Cortex of kidney (tissue), 1 donor: ENCODE measurements at places on chromosomes 5 and 9.

- DNase-seq = no peak
These were observed 23.8 kb downstream of the PHAX start for GRCh38 chr5:126624534-126624933.

GRCh38 chr9:124239249-124240073 lies 18.3 kb upstream of the NEK6 start:
- no peak for DNase-seq

DNA sequence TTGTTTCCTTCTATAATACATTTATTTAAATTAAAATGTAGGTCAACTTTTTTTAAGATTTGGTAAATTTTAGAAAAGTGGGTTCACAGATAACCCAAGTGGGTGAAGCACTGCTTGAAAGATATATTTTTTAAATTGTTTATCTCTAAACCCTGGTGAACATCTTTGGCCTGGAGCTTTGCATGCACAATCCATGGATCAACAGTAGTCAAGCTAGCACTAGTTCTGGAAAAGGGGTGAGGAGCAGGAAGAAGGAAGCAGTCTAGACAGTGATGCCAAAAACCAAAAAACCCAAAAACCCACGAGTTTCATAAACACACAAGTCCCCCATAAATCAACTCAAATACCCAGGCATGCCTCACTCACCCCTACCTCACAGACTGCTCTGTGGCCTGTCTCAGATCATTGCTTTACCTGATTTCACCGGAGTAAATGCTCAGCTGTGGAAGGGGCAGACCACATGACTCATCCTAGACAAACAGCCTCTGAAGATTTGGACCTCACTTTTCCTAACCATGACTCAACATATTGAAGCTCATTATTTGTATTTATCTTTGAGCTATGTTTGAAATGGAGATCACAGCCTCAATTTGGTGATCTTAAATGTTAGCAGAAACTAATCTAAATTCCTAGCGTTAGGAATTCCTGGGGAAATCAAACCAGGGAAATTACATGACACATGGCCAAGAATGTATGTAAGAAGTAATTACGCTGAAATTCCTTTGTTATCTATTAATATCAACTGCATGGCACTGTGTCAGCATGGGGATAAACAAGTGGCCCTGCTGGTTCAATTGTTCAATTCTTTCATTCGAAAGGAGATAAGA lies 149.6 kb downstream of the ZNF608 start:
- no peak for DNase-seq

- no peak for DNase-seq
These were observed 85.2 kb downstream of the CYFIP2 start for GRCh38 chr5:157350939-157351801.

DNA sequence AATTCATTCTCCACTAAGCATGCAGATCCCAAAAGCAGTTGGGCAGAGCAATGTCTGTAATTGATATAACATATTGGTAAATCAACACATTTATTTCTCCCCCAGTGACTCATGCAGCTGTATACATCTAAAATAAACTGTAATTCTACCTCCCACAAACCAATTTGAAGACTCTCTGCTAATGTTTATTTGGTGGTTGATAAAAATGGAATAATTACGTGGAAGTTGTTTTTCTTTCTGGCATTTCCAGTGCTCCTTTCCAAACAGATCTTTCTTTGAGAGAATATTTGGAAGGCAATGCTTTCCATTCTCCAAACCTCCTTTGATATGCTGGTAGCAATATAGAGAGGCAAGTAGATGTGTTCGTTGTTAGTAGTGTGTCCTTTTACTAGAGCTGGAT lies 194.7 kb downstream of the CHSY3 start:
- no peak for DNase-seq

DNA sequence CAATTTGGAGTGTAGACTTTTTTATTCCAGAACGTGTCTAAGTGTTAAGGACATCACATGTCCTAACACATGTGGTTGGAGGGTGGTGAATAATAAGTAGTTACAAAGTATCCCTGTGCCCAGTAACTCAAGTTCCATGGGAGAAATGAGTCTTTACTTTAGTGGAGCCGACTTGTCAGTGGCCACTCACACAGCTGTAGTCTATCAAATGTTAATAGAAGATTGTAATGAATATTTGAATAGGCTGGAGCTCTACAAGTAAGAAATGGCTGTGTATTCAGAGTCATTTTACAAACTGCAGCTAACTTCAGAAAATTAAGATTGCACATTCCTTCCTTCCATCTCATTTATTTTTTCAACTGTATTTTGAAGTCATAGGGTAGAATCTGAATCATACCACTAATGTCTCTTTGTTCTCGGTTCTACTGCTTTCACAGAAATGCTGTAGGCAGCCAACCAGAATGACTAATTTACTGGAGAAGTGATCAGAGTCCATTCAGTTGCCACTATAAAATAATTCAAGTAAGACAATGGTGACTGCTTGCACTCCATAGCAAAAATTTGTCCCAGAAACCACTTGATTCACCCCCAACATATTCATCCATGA lies 394.8 kb downstream of the NR2F1-AS1 start:
- no peak for DNase-seq

- no peak for DNase-seq
These were observed 76.6 kb downstream of the KCNN2 start for GRCh38 chr5:114438471-114438870.

DNA sequence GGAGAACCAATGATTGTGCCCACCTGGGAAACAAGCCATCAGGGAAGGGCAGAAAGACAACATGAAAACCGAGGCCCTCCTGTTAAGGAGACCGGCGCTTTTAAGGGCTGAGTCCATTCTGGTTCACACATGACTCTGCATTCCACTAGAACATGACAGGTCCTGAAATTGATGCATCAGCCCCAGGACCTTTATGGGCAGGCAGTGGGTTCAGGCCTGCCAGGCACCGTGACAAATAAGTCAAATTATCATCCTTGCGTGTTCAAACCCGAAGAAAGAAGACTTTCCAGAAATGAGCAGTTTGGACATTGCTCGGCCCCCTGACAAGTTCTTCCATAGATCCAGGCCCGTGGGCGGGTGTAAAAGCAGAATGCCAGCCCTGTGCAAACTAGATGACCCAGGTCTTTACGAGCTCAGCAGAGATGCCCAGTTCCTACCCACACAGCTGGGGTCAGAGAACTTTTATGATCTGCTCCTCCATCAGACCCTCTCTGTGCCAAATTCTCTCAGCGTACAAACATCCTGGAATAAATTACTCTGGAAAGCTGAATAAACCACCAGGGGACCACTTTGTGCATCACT lies 295.5 kb upstream of the WWC1 start:
- DNase-seq = no peak

DNA sequence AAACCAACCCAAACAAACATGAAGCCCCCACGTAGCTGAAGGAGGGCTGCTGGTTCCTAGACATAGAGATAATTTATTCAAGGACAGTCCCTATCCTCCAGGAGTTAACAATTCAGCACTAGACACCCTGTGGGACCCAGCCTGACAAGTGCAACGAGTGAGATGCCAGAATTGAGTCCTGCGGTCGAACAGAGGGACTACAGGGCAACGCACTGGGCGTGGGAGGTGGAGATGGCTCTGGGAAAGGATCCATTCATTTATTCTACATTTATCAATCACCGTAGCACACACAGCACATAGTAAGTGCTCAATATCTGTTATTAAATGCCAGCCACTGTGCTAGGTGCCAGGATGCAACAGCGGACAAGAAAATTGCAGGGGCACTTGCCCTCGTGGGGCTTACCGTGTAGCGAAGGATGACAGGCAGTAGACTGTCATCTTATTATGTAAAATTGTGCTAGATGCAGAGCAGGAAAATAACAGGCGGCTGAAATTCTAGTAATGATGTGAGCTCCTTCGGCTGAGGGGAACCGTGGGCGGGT lies 855 bp upstream of the ARHGAP26 start:
- DNase-seq = no peak

GRCh38 chr9:32525709-32526030 lies 326 bp downstream of the RIGI start:
- no peak for DNase-seq

- no peak for DNase-seq
These were observed 34.4 kb upstream of the SLC25A51 start for GRCh38 chr9:37938121-37938891.

DNA sequence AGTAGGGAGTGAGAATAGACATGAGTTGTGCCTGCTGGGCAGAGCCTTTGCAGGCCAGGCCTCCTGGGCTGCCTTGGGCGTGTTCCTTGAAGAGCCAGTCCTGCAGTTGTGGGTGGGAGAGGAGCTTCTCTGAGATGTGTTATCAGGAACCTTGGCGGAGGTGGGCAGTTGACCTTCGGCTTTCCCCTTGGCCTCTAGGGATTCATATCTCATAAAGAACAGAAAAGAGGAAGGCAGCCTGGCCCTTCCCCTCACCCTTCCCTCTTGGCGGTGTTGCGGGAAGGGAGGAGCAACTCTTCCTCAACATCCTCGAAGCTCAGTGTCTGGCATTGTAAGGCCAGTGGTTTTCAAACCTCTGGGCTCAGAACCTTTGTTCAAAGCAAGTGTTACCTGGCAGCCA lies 59.2 kb downstream of the DAPK1 start:
- no peak for DNase-seq

GRCh38 chr5:179166171-179166885 lies 106.2 kb downstream of the ZNF354C start:
- no peak for DNase-seq

DNA sequence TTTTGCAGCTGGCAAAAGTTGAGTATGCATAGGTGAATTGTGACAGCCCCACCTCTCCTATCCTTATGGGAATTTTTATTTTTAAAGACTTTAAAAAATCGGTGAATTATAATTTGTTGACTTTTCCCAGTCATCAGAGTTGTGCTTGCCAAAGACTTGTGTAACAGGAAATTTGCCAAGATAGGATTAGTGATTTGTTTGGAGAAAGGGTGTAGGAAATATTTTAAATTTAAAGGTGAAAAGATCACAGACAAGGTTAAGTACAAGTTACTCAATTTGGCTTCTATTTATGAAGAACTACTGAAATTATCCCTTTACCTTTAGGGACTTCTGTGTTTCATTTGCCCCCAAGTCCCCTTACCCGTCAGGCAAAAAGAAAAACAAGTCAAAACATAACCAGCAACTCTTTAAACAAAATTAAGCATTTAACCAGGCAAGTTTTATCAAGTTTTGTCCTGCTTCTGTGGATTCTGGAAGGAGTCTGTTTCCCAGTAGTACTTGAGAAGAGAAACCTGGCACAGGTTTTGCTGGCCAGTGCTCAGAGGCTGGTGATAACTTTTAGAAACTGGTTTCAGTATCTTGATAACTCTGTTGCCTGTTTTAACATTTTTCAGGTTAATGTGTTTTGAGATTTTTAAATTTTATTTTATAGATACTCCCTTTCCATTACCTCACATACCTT lies 285.4 kb downstream of the MAST4 start:
- DNase-seq = no peak

GRCh38 chr5:96736937-96737336 lies 70.8 kb downstream of the ERAP1 start:
- no peak for DNase-seq

DNA sequence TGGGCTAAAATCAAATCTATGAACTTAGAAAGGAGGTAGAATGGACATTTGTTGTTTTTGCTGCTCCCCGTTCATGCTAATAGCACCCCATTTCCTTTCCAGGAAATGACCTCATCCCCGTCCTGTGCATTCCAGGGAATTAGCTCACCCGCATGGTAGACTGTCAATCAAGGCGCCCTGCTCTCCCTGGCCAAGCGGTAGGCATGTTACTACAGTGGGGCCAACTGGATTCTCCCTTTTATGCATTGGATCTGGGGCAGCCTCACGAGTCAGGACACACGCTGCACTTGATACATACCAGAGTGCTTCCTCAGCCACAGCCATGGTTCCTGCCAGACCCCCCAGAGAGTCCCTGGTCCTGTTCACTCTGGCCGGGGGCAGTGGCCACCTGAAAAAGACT lies 111.0 kb upstream of the PTCH1 start:
- no peak for DNase-seq

GRCh38 chr5:106152569-106152968 lies 1518.2 kb downstream of the EFNA5 start:
- DNase-seq = no peak

- no peak for DNase-seq
These were observed 3.3 kb downstream of the FBN2 start for GRCh38 chr5:128534726-128535125.
